ENCODE measurements at places on chromosomes 11 and 22.

- peak; percentile 96 for DNase-seq
Measured at GRCh38 chr11:13216019-13216710, 61.4 kb upstream of the BMAL1 start.

DNA sequence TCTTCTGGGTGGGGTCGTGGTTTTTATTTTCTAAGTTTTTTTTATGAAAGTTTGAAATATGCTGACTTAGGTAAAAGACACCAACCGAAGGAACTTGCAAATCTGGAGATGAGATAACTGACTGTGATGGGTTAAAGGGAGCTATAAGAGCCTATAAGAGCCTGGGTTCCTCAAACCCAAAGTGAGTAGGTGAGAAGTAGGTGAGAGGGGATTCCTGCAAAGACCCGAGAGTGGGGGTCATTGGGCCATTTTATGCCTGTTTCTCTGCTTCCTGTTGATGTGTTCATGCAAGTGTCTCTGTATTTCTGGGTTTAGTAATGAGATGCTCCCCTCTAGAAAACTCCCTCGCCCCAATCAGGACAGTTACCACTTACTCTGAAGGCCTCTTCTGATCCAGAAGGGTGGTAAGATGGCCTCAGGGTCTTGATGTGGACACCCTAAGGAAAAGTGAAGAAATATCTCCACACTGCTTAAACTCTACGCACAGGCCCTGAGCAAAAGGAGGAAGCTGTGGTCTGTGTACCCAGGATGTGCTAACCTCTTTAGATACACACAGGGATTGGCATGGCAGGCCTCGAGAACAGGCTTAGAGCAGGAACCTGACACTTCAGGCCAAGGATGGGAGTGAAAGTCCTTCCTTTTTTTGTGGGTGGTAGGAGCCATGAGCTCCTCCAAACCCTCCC lies 1.8 kb downstream of the FLI1 start:
- no peak for DNase-seq

DNA sequence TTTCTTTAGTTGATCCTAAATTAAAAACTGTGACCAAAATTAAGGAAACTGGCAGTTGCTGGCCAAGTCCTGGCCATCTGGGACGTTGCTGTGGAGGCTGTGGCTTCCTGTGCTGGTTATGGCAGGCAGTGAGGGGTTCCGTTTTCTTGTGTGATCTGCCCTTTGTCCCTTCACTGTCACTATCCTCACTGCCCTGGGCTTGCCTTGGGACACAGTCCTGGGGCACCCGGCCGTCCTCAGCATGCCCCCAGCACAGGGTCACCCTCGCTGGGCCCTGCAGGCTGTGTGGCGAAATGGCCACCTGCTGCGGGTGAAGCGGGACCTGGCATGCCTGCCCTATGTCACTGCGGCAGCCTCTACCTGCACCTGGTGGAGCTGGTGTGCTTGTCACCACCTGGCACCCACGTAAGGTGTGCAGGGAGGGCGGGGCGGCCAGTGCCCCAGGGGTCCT lies 52.5 kb upstream of the SLC22A12 start:
- no peak for DNase-seq

DNA sequence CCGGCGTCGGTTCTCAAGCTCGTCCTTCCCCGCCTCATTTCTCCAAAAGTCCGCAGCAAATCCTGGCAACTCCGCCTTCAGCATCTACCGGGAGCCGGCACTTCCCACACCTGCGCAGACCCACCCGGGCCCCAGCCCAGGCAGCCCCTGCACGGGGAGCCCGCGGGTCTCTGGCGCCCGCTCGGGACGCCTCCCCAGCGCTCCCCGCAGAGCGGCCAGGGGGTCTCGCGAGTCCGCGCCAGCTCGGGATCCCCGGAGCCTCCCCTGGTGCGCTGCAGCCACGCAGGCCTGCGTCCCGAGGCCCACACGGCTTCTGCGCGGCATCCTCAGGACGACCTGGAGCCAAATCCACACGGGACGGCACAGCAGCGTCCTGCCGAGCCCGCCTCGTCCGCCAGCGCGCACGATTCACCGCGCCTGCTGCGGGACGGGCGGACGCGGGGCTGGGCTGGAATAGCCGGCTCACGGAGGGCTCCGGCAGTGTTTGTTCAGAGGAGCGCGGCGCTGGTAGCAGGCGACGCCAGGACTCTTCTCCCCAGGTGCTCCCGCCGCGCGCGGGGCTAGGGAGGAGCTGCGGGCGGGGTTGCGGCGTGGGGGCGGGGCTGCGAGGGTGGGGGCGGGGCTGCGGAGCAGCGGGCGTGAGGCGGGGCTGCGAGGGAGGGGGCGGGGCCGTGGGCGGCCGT lies 816 bp upstream of the PHRF1 start:
- DNase-seq, result no peak

DNA sequence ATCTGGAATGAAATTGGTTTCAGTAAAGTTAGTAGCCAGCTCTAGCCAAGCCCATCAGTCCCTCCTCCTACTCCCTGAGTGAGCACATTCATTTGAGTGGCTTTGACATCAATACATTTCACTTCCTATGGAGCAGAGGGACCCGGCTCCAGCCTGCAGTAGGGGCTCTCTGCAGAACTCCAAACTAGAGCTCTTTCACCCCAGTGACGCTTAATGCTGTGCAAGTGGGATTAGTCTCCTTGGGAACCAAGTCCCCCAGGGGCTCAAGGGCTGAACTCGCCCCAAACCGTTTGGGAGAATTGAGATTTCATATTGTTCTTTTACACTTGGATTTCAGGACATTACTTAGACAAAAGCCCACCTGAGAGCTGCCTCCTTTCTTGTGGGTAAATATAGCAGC lies 4.4 kb upstream of the FAM181B start:
- no peak for DNase-seq

DNA sequence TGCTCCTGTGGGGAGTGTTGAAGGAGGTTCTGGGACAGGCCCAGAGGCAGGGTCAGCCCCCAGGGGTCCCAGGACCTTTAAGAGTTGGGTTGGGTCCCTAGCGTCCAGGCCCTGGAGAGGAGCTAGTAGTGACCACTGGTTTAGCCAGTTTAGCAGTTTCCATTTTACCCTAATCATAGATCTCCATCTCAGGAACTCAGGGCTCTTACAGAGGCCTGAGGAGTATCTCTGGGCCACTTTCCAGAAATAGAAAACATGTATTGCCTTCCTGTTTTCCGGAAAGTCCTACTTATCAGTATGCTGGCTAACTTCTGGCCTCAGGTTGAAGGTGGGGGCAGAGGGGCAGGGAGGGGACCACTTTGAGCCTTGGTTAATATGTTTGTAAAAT lies 13.5 kb downstream of the NCF4 start:
- no peak for DNase-seq

GRCh38 chr11:43959321-43959995 lies 17.0 kb downstream of the C11orf96 start:
- DNase-seq, result no peak

DNA sequence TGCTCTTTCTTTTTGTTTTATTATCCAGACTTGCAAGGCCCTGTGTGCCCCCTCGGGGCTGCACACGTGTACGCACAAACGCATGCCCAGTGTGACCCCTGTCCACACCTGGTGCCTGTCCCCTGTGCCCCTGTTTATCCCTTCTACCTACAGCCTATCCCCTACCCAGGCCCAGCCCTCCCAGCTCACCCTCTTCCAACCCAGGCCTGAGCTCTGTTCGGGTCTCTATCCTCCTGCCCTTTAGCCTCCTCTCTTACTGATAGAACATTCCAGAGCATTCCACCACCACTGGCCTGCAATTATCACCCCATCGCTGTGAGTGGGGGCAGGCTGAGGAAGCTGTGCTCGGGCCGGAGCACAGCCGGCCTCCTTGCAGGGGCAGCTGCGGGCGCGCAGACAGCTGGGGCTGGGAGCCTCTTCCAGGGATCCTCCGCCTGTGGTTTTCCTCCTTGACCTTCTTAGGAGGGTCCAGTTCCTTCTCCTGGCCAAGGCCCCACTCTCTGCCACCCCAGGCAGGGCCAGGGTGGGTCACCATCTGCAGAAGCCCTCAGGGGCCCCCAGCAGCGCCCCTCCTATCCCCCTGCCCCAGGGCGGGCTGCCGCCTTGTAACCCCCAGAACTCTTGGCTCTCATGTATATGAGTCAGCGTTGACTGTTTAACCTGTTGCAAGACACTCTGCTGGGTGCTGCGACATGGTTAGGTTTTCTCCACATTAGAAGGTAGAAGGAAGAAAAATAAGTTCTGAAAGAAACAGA lies 41.8 kb upstream of the KCNQ1OT1 start:
- DNase-seq, result peak; percentile 41

DNA sequence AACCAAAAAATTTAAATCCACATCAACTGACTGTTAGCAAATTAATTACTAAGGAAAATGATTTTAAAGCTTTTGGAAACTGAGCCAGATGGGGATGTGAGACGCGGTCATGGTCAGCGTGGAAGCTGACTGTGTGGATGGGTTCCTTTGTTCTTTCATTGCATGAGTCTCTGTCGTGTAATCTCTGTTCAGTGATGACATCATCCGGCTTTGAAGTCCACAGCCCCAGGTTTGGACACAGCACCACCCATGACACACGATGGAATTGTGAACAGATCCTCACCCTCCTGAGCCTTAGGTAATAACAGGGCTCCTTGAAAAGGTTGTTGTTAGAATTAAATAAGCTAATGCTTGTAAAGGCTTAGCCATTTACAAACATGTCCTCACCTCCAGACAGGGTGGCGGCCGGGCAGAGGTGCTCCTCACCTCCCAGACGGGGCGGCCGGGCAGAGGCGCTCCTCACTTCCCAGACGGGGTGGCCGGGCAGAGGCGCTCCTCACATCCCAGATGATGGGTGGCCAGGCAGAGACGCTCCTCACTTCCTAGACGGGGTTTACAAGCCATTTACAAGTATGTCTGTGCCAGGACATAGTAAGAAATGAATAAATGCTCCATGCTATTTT lies 677.3 kb downstream of the TBC1D22A start:
- no peak for DNase-seq

GRCh38 chr11:63547061-63547460 lies 10.5 kb downstream of the PLAAT4 start:
- DNase-seq, result no peak

- DNase-seq, result no peak
Measured at GRCh38 chr11:110293389-110293788, 3.0 kb downstream of the RDX start.

DNA sequence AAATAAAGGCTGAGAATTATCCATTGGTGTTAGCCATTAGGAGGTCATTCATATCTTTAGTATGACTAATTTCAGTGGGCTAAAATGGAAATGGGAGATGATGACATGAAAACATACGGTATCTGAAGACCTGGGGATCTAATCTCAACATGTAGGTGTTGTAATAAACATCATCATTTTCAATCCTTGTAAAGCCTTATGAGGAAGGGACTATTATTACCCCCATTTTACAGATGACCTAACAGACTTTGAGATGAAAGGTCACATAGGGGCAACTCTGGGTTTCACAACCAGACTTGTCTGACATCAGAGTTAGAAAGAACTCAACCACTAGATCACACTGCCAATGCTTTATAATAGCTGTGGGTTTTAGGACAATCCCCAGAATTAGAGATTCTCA lies 34.8 kb upstream of the TMEM135 start:
- no peak for DNase-seq

GRCh38 chr22:40726514-40726913 lies 47.2 kb downstream of the MCHR1 start:
- DNase-seq, result no peak

DNA sequence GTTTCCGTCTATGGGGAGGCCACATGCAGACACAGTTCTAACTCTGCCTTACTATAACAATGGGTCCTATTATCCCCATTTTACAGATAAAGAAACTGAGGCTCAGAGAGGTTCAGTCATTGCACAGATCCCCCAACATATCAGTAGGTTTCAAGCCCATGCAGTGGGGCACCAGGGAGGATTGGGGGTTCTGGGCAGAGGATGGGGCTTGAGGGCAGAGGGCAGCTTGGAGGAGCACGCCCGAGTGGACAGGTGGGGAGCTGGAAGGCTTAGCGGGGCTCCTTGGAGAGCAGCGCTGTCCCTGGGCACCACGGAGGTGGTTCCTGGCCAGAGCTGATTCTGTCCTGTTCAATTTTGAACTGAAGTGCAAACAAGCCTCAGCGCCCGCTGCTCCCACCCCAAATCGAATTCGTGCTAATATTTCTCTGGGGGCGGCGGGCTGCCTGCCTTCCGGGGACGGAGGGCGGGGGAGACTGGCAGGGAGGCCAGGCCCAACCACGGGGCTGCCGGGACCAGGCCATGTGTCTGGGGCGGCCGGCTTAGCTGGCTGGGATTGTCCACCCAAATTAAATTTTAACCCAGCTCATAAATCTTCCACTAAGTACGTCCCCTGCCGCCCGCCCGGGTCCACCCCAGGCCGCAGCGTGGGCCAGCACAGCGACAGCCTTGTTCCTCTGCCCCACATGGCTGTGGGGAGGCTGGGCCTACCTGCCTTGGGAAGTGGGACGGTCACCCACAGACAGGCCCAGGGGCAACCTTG lies 49.4 kb downstream of the FLRT1 start:
- DNase-seq, result no peak

DNA sequence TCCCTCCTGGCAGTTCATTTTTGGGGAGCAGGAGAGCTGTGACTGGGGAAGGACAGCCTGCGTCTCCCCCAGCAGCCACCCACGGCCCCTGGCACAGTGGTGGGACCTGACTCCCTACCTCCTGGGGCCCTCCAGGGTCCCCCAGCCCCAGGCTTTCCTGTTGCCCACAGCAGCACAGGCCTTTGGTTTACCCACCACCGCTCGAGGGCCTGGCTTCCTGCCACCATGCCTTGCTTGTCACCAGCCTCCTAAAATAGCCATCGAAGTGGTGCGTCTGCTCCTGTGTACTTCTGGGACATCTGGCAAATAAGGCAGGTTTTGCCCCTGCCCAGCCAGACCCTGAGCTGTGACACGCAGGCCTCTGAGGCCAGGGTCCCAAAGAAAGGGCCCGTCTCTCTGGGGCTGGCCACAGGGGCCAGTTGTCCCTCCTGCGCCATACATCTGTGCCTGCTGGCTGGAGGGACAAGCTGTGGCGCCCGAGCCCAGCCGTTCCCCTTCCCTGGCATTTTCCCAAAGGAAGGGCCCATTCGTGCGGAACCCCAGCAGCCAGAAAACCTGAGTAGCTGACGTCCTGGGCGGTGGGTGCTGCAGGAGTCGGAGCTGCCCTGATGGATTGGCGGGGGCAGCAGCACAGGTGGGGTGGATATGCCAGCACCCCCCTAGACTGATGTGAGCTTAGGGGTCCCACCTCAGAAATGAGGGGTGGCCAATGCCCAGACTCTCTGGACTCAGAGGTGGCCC lies 14.6 kb downstream of the PHLDA2 start:
- DNase-seq, result no peak

DNA sequence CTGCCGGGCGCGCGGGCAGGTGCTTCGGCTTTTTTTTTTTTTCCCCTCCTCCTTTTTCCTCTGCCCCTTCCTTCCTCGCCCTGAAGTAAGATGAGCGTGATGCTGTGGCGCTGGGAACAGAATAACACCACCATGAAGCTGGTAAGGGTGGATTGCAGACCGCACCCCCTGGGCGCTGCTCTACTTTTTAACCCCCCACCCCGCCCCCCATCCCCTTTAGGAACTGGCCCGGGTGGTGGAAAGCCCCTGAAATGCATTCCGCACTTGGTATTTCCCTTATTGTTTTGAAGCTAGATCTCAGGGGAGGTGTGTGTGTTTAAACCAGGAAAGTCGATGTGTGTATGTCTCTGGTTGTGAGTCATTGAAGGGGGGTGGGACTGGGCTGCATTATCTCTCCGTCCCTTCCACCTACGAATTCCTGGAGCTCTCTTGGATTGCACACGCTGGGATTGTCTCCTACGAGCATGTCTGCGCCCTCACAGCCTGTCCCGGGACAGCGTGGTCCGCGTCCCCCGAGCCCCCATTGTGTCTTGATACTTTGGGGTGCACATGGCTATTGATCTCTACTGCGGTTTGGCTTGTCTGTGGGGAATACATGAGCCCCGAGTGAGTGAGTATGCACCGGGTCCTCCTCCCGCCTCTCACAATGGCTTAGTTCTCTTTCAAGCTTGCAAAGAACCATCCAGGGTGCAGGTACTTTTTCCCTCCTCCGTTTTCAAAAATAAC lies 64.9 kb downstream of the NAV2 start:
- peak; percentile 56 for DNase-seq
